Activated CD8-positive, alpha-beta T cell treated with anti-CD3 and anti-CD28 coated beads for 36 hours (primary cell): ENCODE measurements at places on chromosomes 12 and 14.

GRCh38 chr14:86491743-86492142, 961.8 kb downstream of the FLRT2 start:
- DNase-seq: no peak

- DNase-seq: no peak
Measured at GRCh38 chr14:74896400-74896799, 14.7 kb downstream of the DLST start.

DNA sequence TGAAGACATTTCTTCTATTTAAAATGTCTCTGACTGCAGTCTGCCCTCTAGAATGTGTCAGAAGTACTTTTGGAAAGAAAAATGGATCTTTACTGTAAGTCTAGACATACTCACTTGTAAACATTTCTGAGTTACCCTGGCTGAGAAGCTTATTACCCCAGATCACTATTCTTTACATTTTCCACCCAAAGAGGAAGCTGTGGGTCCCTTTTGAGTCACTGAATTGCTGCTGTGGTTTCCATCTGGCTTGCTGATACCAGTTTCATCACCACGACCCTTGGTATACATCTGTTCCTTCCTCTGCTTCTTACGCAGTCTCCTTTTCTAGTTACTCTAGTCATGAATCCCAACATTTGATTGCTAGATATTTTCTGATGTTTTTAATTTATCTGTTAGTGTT, 20.2 kb upstream of the CLEC4D start:
- DNase-seq: peak; percentile 82

GRCh38 chr14:34593740-34594375, 36.1 kb downstream of the SNX6 start:
- DNase-seq: no peak

- no peak for DNase-seq
Measured at GRCh38 chr12:96343347-96343954, 56.8 kb downstream of the CDK17 start.

DNA sequence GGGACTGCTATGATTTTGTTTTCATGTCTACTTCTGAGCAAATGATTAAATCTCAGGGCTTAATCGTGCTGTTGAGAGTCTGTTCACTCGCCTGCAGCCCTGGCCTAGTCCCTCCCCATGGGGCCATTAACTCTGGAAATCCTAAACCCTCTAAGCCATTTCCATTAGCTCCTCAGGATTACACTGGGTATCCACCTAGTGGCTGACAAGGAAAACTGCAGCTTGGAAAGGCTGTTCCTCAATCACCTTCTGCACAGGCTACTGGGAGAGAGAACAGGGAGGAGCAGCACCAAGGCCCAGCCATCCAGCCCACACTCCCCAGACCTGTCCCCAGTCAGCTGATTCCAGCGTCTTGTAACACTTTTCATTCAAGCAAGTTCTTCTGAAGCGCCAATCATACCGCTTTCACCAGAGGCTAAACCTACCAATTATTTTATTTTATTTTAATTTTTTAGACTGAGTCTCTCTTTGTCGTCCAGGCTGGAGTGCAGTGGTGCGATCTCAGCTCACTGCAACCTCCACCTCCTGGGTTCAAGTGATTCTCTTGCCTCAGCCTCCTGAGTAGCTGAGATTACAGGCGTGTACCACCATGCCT, 48.7 kb downstream of the NEUROD4 start:
- peak; percentile 13 for DNase-seq

GRCh38 chr12:3552726-3553045, 61.7 kb downstream of the PRMT8 start:
- DNase-seq: no peak

DNA sequence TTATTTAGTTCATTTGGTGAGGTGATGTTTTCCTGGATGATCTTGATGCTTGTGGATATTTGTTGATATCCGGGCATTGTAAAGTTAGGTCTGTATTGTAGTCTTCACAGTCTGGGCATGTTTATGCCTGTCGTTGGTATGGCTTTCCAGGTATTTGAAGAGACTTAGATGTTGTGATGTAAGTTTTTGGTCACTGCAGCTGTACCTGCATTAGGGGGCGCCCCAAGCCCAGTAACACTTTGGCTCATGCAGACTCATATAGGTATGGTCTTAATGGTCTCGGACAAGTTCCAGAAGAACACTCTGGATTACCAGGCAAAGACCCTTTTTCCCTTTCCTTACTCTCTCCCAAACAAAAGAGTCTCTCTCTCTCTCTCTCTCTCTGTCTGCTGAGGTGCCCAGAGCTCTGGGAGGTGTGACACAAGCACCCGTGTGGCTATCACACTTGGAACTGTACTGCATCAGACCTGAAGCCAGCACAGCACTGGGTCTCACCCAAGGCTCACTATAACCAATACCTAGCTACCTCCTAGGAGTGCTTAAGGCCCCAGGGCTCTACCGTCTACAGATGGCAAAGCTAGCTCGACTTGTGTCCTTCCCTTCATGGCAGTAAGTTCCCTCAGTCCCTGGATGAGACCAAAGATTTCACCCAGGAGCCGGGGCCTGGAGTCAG, 425.8 kb upstream of the ATXN7L3B start:
- DNase-seq: peak; percentile 21

GRCh38 chr12:98644433-98644711, 216 bp downstream of the IKBIP start:
- no peak for DNase-seq

GRCh38 chr14:28756884-28757570, 9.6 kb upstream of the FOXG1 start:
- DNase-seq: peak; percentile 22

DNA sequence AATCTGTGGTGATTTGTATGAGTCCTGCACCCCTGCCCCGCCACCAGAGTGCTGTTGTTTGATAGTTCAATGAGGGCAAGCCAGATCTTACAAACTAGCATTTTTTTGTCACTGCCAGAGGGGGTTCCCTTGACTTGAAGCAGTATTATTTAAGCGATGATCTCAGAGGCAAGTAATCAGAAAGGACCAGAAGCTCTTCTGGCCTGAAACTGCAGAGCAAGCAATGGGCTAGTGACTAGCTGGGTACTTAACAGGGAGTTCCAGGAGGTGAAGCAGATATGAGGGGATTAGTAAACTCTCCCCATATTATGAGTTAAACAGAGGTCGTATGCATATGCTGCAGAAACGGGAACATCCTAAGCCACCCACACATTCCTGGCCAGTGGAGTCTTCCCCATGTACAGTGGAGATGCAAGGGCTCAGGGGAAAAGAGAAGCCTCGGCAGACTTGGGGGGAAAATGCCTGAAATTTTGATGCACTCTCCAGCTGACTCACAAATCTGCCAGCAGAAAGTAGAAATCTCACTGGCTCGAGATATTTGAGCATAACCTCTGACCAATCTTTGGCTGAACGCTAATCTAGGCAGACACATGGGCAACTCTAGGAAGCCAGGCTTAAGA, 8.3 kb upstream of the CRACR2A start:
- DNase-seq: no peak

GRCh38 chr12:93336291-93336741, 41.4 kb upstream of the NUDT4 start:
- no peak for DNase-seq

GRCh38 chr14:69044965-69045555, 66.0 kb upstream of the ACTN1 start:
- DNase-seq: no peak

DNA sequence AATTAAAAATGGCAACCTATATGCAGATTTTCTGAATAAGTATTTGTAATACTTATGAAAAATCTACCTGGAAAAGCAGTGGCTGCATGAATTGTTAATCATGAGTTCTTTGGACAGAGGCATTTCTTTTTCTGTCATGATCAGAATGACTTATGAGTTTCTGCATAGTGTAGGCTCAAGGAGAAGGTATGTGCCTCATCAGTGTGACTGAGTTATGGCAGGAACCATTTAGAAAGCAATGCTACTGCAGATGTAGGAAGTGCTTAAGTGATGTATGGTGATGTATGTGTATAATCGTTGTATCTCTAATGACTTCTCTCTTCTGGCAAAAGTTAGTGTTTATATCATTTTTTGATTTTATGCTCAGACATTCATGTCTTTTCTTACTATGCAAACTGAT, 816.4 kb upstream of the FBXO33 start:
- no peak for DNase-seq

GRCh38 chr12:25585021-25585523, 32.0 kb upstream of the LMNTD1 start:
- no peak for DNase-seq

DNA sequence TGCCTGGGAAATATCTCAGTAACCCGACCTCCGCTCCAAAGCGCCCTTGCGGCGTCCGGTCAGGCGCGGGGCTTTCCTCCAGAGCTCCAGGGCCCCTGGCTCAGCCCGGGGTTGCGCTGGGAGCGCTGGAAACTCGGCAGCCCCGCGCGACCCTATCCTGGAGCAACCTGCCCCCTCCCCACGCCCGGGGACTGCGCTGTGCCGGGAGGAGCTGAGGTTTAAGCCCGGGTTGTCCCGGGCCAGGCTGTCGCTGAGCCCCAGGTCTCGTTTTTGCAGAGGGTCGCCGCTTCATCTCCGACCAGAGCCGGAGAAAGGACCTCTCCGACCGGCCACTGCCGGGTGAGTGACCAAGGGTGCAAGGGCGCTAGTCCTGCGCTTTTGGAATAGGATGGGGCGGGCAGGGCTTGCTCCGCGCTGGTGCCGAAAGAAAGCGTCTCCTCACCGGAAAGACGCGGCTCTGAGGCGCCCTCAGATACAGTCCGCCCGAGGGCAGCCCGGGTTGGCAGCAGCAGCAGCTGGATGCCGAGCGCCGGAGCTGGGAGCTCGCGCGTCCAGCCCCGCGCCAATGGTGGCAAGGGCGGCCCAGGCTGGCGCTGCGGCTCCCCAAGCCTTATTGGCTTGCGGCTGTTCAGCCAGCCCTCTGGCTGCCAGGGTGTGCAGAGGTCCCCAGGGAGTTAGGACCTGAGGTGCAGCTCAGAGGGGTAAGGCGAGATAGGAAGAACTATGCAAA, 1.5 kb downstream of the SPX start:
- DNase-seq: peak; percentile 73

- DNase-seq: no peak
Measured at GRCh38 chr12:81718616-81719015, 40.5 kb downstream of the PPFIA2 start.

GRCh38 chr12:67220065-67220464, 49.1 kb upstream of the CAND1 start:
- no peak for DNase-seq

DNA sequence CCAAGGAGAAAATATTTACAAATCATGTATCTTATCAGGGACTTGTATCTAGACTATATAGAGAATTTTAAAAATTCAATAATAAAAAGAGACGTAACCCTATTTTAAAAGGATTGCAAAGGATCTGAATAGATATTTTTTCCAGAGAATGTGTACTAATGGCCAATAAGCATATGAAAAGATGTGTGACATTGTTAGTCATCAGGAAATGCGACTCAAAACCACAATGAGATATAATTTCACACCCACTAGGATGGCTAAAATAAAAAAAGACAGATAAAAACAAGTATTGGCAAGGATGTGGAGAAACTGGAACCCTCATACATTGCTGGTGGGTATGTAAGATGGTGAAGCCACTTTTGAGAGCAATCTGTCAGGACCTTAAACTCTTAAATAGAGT, 141.9 kb upstream of the BMP4 start:
- no peak for DNase-seq

- no peak for DNase-seq
Measured at GRCh38 chr12:60594035-60594711, 998.3 kb downstream of the SLC16A7 start.

DNA sequence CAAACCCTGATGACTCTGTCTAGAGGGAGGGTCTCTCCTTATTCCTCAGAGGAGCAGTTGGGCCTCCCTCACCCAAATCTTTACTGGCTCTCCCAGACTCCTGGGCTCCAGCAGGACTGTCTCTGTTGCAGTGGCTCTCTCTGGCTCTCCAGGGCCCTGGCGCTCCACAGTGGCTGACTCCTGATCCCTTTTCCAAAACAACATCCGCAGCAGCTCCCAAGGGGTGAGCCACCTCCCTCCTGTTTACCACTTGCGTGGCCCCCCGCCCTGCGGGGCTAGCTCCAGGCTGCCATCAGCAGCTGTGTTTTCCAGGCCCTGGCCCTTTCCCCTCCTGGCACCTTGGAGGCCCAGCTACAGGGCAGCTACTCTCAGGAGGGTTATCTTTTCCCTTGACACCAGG, 123.5 kb downstream of the CALM1 start:
- no peak for DNase-seq

DNA sequence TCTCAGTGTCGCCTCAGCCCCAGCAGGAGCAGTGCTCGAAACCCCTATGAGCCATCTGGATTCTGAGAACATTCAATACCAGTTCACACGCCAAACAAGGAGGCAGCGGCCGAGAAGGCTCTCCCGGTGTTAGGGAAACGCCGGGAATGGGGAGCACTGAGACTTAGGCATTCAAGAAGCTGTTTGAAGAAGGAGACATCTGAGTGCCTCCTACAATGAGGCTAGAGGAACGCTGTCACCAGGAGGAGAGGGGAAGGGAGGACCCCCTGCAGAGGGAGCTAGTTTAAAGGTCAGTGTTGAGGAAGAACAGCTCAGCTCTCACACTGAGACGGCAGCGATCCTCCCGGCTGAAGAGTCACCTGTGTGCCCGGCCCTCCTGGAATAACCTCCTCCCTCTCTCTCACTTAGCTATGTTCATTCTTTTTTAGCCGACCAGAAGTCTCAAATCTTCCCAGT, 69.9 kb downstream of the SERPINA3 start:
- no peak for DNase-seq

DNA sequence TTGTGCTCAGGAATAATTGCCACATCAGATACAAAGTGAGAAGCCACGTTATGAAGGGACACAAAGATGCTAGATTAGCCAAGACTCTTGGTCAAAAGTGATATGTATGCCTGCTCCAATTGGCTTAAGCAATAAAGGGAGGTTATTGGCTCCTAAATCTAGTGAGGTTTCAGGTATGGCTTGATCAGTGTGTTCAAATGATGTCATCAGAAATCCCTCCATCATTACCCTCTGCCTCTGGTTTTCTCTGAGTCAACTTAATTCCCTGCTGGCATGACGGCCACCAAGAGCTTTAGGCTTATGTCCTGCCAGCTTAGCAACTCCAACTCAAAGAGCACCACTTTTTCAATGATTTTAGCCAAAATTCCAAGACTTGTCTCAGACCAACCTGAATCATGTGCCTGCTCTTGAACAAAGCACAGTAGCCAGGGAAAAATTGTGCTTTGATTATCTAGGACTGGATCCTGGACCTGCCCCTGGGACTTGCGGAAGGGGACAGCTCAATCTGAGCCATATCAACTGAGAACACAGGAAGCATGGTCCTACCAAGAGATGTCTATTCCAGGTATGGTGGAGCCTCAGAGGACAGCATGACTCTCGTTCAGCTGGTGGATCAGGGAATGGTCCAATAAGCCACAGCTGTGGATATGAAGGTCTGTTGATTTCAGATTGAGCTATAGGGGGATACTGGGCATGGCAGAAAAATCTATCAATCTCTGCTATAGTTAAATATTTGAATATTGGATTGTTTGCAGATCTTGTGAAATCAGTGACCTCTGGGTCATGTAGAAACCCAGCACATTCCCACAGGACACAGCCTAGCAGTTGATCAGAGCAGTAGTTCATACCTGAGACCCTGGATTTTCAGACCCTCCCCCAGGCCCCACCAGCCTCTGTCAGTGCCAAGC, 16.1 kb upstream of the P2RX7 start:
- no peak for DNase-seq

DNA sequence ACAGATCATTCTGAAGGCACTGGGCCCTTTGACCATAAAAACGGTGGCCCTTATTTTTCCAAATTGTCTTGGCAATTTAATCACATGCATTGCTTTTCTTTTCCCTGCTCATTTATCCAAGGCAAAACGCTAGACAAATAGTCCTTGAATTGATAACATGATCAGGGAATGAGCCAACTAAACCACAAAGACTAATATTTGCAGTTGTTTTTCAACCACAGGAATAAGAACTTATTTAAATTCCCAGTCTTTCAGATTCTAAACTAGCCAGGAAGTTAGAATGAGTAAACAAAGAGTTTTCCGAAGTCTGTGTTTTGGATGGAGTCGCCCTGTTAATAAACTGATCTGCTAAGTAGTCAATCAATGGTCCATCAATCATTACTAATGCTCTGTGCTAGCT, 14.9 kb downstream of the TBX5 start:
- DNase-seq: no peak
